Fibroblast of lung (primary cell): ENCODE measurements at places on chromosomes 12 and 14. TPM values are rescaled to one million over a fixed set of nuclear protein-coding genes. Genes with fewer than 3 reads are reported as not detected.
A peak's percentile ranks its signal among the peaks of the same experiment; 100 is the strongest.

DNA sequence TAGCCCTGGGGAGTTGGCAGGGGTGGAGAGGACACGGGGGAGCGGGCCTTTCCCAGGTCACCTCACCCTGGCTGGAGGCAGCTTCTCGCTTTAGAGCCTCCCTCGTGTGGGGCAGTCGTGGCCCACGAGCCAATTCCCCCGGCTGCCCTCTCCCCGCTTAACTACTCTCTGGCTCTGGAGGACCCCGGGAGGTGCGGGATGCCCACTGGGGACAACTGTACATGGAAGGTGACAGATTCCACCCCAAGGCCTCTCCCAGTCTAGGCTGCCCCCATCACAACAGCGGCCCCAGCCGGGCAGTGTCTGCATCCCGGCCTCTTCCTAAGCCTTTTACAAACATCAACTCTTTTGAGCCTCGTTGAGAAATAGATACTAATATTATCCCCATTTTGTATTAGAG is 78.1 kb downstream of the KIF26A start:
- no peak overlapping the region for H3K4me3 ChIP-seq
- no peaks in the 10 kb centered on the region for H3K27me3 ChIP-seq
- H3K4me1 ChIP-seq: no peaks in the 10 kb centered on the region
- H3K36me3 ChIP-seq: no peaks in the 10 kb centered on the region
- no peak for DNase-seq

- H3K36me3 ChIP-seq: no peaks in the 10 kb centered on the region
- H3K27me3 ChIP-seq: no peaks in the 10 kb centered on the region
- peaks cover 2% of the 10 kb centered on the region for H3K4me1 ChIP-seq
- DNase-seq: peak; percentile 48
- H3K27ac ChIP-seq: no peak overlapping the region
Measured at GRCh38 chr12:39441963-39442830, 723 bp downstream of the KIF21A start.

GRCh38 chr12:52699960-52700359 is 3.4 kb downstream of the KRT77 start:
- no peak for DNase-seq
- no peak overlapping the region for H3K27ac ChIP-seq
- no peaks in the 10 kb centered on the region for H3K36me3 ChIP-seq
- no peak overlapping the region for H3K4me3 ChIP-seq
- H3K27me3 ChIP-seq: no peaks in the 10 kb centered on the region
- no peaks in the 10 kb centered on the region for H3K4me1 ChIP-seq

DNA sequence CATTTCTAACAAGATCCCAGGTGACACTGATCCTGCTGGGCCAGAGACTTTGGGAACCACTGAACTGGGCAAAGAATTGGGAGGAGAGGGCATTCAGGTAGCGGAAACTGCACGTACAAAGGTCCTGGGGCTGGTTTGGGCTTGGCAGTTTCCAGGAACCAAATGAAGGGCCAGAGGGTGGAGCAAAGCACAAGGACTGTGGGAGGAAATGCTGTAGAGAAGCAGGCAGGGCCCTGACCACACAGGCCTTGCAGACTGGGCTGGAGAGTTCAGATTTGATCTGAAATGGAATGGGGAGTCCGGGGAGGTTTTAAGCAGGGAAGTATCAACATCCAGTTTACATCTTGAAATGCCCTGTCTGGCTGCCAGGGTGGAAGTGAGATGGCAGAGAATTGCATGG is 195.1 kb downstream of the PHETA1 start:
- peaks cover 3% of the 10 kb centered on the region for H3K27me3 ChIP-seq
- no peak overlapping the region for H3K4me3 ChIP-seq
- no peak for DNase-seq

DNA sequence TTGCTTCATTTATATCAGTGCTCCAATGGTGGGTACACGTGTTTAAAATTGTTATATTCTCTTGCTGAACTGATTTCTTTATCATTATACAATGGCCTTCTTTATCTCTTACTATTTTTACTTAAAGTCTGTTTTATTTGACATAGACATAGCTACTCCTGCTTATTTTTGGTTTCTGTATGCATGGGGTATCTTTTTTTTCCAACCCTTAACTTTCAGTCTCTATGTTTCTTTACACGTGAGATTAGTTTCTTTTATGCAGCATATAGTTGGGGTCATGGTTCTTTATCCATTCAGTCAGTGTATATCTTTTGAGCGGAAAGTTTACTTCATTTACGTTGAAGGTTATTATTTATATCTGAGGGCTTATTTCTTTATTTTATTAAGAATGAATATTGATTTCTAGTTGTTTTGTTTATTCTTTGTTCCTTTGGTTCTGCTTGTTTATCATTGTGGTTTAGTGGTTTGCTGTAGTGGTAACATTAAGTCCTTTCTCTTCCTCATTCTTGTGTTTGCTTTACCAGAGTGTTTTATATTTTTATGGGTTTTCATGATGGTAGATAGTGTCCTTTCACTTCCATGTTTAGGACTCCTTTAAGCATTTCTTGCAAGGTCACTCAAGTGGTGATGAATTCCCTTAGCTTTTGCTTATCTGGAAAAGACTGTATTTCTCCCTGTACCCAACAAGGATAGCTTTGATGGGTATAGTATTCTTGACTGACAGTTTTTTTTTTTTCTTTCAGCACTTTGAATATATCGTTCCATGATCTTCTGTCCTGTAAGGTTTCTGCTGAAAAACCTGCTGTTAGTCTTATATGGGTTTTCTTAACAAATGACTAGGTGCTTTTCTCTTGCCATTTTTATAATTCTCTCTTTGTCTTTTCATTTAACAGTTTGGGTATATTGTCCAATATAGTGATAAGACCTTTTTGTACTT is 38.3 kb upstream of the FAR2 start:
- no peaks in the 10 kb centered on the region for H3K27me3 ChIP-seq
- no peak overlapping the region for H3K4me3 ChIP-seq
- no peak overlapping the region for H3K27ac ChIP-seq
- no peak for DNase-seq

GRCh38 chr12:128852885-128853599 is at the start of gene GLT1D1:
GLT1D1 (plus strand) TSS chr12:128853478; CDS start chr12:128853582, 104 bp downstream.
- no peaks in the 10 kb centered on the region for H3K36me3 ChIP-seq
- no peaks in the 10 kb centered on the region for H3K4me1 ChIP-seq
- no peak within 1 kb of the TSS for H3K27ac ChIP-seq

DNA sequence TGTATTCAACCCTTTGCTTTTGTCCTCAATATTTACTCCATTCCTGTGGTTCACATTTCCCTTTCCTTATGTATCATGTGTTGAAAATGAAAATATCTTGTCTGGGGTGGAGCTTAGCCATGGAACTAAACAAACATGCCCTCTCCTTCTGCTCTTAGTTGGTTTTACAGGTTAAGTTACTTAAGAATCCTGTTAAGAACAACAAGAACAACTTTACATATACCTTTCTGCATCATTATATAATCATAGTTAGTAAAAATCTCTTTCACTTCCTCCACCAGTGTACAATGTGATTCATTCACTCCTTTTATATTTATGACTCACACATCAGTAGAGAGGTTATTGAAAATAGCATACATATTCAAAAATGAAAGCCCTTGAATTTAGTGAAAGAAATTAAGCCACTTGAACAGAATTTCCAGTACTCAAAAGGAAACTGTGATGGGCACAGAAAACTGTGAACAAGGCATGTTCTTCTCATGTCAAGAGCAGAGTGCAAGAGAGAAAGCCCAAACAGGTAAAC is 307.7 kb downstream of the CCDC91 start:
- peak; percentile 25 for DNase-seq
- no peaks in the 10 kb centered on the region for H3K27me3 ChIP-seq
- no peak overlapping the region for H3K27ac ChIP-seq

Gene AGAP2
- total RNA-seq: under 0.01 and 0.17 TPM in 2 replicates

Gene GRIN2B
- total RNA-seq: under 0.01 TPM in 1 of 2 replicates, not detected in the other

Gene NKX2-1
- not detected in 2 replicates for total RNA-seq
